Activated T-helper 17 cell treated with anti-CD3 and anti-CD28 coated beads, Interleukin-2, amount 50 U/mL, for 72 hours (primary cell): ENCODE measurements at places on chromosomes 2 and 18.

DNA sequence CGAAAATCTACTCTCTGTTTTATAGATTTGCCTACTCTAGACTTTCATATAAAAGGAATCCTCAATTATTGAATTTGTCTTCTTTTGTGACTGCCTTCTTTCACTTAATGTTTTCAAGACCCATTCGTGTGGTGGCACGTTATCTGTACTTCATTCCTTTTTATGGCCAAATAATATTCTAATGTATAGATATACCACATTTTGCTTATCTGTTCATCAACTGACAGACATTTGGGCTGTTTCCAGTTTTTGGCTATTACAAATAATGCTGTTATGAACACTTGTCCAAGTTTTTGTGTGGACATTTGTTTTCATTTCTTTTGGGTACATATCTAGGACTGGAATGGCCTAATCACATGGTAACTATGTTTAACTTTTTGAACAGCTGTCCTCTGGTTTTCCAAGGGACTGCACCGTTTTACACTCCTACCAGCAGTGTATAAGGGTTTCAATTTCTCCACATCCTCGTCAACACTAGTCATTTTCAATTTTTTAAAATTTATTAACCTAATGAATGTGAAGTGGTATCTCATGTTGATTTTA is 9.3 kb upstream of the NPAS2 start:
- ATAC-seq = no peak

DNA sequence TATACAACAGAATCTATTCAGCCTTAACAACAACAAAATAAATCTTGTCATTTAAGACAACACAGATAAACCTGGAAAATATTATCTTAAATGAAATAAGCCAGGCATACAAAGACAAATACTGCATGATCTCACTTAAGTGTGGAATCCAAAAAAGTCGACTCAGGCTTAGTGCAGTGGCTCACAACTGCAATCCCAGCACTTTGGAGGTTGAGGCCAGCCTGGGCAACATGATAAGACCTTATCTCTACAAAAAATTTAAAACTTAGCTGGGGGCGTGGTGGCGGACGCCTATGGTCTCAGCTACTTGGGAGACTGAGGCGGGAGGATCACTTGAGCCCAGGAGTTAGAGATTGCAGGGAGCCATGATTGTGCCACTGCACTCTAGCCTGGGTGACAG is 75.2 kb upstream of the RNU4ATAC start:
- no peak for ATAC-seq

- no peak for ATAC-seq
These were observed 174.9 kb downstream of the NR4A2 start for GRCh38 chr2:156157670-156158069.

GRCh38 chr2:98896416-98896815 is 39.6 kb downstream of the CRACDL start:
- ATAC-seq = no peak

DNA sequence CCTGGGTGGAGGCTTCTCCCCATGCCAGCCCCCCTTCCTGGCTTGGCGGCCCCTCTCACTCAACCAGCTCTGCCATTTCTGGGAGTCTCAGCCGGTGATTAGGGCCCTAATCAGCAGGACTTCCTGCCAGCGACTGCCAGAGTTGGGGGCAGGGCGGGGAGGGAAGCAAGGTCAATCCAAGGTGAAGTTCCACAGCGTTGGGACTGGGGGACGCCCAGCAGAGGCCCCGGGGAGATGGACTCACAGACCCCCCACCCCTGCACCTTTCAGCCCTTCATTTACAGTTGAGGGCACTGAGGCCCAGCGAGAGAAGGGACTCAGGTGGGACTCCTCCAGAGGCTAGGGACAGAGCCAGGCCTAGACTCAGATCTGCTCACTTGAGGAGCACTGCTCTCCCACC is 65.3 kb downstream of the TNS1 start:
- ATAC-seq = no peak

GRCh38 chr2:122136056-122136455 is 380.6 kb downstream of the TSN start:
- ATAC-seq = no peak
